ENCODE measurements at places on chromosomes 6 and 20. TPM values are rescaled to one million over a fixed set of nuclear protein-coding genes. Genes with fewer than 3 reads are reported as not detected.

OR2H1 gene
- 0.10 TPM for polyA plus RNA-seq

THBS2 gene
- 0.49 TPM for polyA plus RNA-seq

GRCh38 chr6:42260396-42260888, 42.8 kb upstream of the MRPS10 start:
- no peaks in the 10 kb centered on the region for H3K27me3 ChIP-seq
- peak; percentile 81 for DNase-seq
- H3K36me3 ChIP-seq: no peaks in the 10 kb centered on the region
- H3K27ac ChIP-seq: no peak overlapping the region
- H3K4me1 ChIP-seq: no peaks in the 10 kb centered on the region

GRCh38 chr6:148700741-148701311, 46.0 kb upstream of the UST start:
- DNase-seq: no peak
- no peaks in the 10 kb centered on the region for H3K36me3 ChIP-seq
- H3K4me3 ChIP-seq: peak overlapping the region; percentile 46
- H3K4me1 ChIP-seq: no peaks in the 10 kb centered on the region
- no peak overlapping the region for H3K27ac ChIP-seq

Measured in psoas muscle (tissue), 8 donors.